Omental fat pad (tissue), 4 donors: ENCODE measurements at places on chromosomes 13 and 19.
A peak's percentile ranks its signal among the peaks of the same experiment; 100 is the strongest.

DNA sequence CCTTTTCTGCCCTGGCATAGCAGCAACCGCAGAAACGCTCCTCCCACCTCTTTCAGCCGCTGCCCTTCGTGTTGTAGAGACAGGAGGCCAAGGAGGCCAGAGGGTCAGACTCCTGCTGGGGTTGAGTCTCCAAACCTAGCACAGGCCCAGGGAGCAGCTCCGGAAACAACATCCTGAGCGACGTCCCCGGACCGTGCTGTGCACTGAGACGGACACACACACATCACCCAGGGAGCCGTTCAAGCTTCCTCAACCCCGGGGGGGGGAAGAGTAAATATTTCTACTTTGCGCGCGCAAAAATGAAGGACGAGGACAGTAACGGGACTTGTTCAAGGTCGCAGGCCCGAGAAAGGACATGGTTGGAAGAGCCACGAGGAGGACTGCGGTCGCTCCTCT is 657 bp downstream of the ZNF550 start:
- no peak for DNase-seq

- DNase-seq: no peak
These were observed 24.9 kb downstream of the CPAMD8 start for GRCh38 chr19:17001603-17002183.

GRCh38 chr19:10568062-10568825 is 535 bp downstream of the CDKN2D start:
- no peak for DNase-seq

DNA sequence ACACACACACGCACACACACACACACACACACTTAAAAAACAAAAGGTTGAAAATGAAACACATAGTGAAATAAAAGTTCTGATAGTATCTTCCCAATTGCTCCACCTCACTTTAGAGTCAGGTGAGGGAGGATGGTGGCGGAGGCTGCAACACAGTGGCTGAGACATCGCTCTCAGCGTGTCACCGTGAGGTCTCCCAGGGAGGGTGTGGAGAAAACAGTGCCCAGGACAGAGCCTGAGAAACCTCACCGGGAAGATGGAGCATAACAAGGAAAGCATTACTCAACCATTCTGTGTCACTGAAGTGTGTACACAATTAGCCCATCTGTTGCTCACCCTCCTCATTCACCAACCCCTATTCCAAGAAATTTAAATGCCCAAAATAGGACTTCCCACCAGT is 111.4 kb upstream of the USP29 start:
- DNase-seq: no peak

GRCh38 chr19:51200071-51200666 is 24.7 kb upstream of the CD33 start:
- no peak for DNase-seq

DNA sequence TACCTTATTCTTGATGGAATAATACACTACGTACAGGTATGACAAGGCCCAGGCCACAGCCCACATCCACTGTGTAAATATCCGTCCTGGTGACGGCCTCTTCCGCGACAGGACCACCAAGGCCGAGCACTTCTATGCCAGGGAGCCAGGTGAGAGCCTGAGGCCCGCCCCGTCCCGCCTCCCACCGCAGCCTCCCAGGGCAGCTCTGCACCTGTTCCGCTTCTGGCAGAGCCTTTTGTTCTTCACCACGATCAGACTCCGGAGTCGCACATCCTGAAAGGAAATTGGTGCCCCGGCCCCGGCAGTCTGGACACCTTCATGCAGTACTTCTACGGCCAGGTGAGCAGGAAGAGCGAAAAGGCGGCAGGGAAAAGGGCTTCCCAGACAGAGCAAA is 10.6 kb upstream of the ZNF358 start:
- no peak for DNase-seq

GRCh38 chr19:4539693-4540581 is at the start of gene LRG1:
Gene LRG1 (minus strand): TSS chr19:4540036. CDS start chr19:4540013, 23 bp downstream.
- peak; percentile 41 for DNase-seq

- DNase-seq: no peak
These were observed 10.1 kb downstream of the PRR36 start for GRCh38 chr19:7863971-7864689.
